ENCODE measurements at places on chromosomes 1 and 21.

DNA sequence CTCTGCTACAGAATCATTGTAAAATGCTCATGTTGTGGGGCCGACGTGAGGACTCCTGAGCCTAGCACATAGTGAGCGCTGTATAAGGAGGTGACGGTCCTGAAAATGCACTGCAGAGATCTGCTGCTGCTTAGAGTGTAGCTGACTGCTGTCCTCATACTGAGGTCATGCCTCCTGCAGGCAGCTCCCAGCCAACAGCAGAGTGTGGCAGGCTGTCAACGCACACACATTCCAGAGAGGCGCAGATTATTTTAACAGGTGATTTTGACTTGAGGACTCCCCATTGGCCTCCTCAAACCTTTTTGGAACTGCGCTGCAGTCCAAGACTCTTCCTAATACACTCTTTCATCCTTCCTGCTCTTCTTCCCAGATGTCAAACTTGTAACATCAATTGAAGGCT is 119.8 kb upstream of the KCNJ6 start:
- DNase-seq: no peak

DNA sequence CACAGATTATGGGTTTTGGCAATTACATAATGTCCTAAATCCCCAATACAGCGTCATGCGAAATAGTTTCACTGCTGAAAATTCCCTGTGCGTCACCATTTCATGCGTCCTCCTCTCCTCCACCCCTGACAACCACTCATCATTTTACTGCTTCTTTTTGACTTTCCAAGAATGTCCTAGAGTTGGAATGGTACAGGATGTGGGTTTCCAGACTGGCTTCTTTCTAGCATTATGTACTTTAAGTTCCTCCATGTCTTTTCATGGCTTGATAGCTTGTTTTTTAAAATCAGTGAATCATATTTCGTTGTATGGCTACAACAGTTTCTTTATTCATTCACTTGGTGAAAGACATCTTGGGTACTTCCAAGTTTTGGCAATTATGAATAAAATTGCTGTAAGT is 7.4 kb downstream of the NBPF3 start:
- DNase-seq: no peak

DNA sequence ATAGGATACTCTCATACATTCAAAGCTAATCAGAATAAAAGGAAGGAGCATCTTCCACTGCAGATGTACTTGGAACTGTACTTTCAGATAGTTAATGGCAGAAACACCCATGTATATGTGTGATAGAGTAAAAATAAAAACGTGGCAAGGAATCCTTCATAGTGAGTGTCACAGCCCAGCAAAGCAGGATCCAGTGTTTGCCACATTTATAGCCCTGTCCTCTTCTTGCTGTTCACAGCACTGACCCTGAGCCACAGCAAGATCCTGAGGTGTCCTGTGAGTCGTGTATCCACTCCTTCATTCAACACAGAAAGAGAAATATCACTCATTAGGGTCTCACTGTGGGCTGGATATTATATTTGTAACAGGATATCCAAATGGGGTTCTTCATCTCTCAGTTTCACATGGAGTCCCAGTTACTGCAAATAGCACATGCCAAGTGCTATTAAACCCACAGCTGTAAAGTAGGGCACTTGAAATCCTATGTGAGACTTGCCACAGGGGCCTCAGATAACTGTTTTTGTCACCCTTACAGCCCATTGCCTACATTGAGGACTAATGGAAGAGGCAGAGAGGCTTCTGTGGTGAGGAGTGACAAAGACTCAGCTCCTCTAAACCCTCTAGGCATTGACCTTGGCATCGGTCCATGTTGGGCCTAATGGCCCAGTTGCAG is 41.3 kb downstream of the CYP2J2 start:
- no peak for DNase-seq

DNA sequence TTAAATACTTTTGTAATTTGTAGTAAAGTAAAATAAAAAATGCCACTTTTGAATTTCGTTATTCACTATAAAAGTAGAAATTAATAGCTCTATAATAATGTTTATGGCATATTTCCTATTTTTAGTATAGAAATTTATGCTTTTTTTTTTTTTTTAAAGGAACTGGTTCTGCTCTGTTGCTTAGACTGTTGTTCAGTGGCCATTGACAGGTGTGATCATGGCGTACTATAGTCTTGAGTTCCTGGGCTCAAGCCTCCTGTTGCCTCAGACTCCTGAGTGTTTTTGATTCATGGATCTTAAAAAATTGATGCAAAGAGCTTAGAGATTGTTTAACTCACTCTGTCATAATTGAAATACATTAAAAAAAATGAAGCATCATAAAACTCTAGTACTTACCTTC is 53.6 kb downstream of the RPS6KC1 start:
- DNase-seq: no peak

DNA sequence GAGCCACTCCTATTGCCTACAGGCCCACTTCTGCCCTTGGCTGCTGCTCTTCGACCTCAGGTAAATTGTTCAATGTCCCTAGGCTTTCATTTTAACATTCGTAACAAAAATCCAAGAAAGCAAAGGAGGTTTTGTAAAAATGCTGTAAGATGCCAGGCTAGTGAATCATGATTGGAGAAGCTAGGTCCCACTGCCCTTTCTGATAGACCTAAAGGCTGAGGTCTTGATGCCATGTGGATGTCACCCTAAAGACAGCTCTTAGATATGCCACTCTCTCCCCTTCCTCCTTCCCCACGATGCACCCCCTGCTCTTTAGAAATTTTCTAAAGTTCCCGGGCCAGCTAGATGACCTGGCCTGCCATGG is 9.9 kb upstream of the TMEM39B start:
- DNase-seq: no peak

Data from activated CD4-positive, CD25-positive, alpha-beta regulatory T cell treated with anti-CD3 and anti-CD28 coated beads, Interleukin-2, amount 50 U/mL, for 72 hours (primary cell).